ENCODE measurements at places on chromosomes 4 and X.

DNA sequence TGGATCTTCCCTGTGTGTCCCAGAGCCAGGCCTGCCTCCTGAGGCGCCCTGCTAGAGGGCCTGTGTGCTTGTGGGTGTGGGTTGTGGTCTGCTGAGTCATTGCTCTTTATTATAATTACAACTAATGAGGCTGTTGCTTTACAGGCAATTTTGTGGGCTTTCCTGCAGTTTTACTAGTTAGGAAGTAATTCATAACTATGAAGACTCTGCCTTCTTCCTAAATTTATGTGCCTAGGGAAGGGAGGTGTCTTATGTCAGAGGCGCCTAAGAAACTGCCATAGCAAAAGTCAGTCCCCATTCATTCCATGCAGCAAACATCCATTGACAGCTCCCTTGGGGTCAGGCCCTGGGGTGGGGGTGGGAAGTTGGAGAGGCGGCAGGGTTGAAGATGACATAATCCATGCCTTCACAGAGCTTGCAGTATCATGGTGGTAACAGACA lies 359.2 kb downstream of the IDS start:
- no peak for DNase-seq

DNA sequence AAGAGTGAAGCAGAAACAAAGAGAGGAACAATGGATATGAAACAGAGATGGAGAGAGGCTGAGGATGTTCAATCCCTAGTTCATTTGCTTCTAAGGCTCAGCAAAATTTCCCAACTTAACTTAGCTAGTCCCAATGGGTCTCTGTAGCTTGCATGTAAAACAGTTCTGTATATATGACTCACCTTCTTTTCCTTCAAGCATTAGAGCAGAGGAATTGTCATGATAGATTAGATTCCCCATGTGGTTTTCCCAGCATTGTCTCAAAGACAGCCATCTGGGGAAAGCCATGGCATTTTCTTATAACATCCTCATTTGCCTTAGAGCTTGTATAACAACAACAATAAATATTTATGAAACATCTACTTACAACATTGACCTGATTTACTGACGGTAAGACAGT lies 93.9 kb upstream of the GATB start:
- DNase-seq = no peak

- no peak for DNase-seq
These were observed 375.5 kb downstream of the NAF1 start for GRCh38 chr4:162791226-162791625.

DNA sequence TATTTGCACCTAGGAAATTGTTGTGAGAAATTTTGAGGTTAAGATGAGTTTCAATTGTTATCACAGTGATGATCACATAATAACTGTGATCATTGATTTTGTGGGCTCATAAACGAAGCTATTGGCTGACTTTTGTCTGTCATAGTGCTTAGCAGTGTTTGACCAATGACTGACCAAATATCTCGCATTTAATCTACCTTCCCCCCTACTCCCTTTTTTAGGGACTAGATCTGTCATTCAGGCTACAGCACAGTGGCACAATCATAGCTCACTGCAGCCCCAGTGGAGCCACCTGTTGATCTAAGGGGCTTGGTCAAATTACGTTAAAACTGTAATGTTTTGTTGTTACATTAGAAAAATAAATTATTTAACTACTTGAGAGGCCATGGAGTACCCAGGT lies 1.5 kb downstream of the FUNDC2 start:
- DNase-seq = no peak

GRCh38 chr4:186078981-186079638 lies 10.2 kb downstream of the TLR3 start:
- no peak for DNase-seq

All from activated CD4-positive, alpha-beta T cell treated with anti-CD3 and anti-CD28 coated beads, Interleukin-2, amount 50 U/mL, for 1 hour (primary cell).